Ammon's horn (tissue), 1 donor: ENCODE measurements at places on chromosomes 16 and 17.

GRCh38 chr17:9239246-9239792, 218.0 kb downstream of the NTN1 start:
- DNase-seq, result no peak

GRCh38 chr16:10876315-10876714, 687 bp upstream of the CIITA start:
- DNase-seq, result no peak

DNA sequence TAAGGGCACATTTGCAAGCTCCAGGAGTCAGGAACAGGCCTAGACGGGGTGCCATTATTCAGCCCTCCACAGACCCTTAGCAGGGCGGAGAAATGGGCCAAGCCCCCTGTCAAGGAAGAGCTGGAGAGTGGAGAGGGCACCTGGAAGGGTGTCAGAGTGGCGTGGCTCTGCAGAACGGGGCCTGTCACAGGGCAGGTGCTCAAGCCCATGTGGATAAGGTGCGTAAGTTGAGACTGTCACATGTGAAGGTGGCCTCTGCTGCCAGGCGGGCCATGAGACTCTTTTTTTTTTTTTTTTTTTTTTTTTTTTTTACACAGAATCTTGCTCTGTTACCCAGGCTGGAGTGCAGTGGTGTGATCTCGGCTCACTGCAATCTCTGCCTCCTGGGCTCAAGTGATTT, 12.0 kb upstream of the CRISPLD2 start:
- DNase-seq, result no peak

DNA sequence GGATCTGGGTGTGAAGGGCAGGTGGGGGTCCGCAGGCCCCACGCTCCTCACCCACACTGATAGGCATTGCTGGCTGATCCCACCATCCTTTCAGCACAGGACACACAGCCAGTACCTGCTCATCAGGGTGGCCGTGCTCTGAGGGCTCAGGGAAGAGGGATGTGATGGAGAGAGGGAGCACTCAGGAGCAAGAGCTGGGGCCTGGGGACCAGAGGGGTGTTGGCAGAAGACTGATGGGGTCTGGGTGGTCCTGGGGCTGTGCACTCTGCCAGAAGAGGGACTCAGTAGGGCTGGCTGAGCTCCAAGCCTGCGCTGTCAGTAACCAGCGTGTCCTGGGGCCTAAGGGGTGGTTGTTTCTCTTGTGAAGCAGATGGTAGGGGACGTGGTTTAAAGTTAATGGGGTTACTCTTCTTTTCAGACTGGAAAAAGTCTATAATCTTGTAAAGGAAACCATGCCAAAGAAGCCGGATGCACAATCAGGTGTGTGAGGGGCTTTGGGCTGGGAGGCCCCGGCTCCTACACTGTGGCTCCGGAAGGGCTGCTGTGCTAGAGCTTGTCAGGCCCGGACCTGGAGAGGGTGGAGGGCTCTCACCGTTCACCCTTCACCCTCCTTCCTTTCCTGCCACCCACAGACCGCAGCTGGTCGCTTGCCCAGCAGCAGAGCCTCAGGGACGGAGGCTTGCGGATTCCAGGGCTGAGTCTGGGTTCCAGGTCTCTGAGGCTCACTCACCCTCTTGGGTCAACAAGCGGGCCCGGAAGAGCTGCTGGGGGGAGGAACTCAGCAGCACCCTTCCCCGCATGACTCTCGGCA, 27.8 kb downstream of the POLR3E start:
- no peak for DNase-seq

GRCh38 chr16:28187595-28188004, 24.2 kb downstream of the XPO6 start:
- DNase-seq, result no peak

GRCh38 chr17:73189417-73190099, 3.3 kb upstream of the COG1 start:
- DNase-seq, result peak; percentile 80

- no peak for DNase-seq
Measured at GRCh38 chr16:346587-346986, 5.9 kb downstream of the AXIN1 start.

- DNase-seq, result no peak
Measured at GRCh38 chr16:68251832-68252231, 6.7 kb downstream of the PLA2G15 start.

GRCh38 chr17:28648698-28649097, 3.7 kb upstream of the BLTP2 start:
- no peak for DNase-seq

- DNase-seq, result no peak
Measured at GRCh38 chr17:80511222-80512180, 33.1 kb upstream of the RPTOR start.

GRCh38 chr17:39339272-39339671, 62.2 kb downstream of the FBXL20 start:
- no peak for DNase-seq

GRCh38 chr17:51508048-51508447, 247.7 kb downstream of the UTP18 start:
- peak; percentile 59 for DNase-seq

DNA sequence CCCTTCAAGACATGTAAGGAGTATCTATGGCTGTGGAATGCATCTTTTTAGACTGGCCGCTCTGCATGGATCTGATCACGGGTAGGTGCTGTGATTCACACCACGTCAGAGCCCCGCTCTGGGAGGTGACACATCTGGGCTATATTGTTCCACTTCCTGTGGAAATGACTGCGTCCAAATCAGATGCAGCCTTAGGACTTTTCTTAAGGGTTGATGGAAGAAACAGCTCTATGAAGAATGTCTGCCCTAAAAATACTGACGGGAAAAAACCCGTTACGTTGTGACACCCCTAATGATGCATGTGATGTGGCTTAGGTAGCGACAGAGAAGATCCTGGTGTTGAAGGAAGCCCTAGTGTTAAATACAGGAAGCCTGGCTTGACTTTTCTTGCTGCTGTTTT, 12.2 kb downstream of the BANP start:
- DNase-seq, result no peak

DNA sequence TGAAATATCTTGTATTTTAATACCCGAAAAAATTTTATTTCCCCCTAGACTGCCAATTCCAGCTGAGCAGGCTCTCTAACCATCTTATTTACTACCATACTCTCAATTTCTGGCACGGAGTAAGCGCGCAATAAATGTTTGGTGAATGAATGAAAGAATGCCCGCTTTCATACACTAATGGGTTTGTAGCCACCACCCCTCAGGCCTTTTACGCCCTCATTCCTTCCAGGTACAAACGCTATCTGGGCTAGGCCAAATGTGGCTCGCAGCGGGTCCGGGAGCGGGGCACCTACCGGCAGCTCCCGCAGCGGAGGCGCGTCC, 536 bp upstream of the PLD2 start:
- no peak for DNase-seq

DNA sequence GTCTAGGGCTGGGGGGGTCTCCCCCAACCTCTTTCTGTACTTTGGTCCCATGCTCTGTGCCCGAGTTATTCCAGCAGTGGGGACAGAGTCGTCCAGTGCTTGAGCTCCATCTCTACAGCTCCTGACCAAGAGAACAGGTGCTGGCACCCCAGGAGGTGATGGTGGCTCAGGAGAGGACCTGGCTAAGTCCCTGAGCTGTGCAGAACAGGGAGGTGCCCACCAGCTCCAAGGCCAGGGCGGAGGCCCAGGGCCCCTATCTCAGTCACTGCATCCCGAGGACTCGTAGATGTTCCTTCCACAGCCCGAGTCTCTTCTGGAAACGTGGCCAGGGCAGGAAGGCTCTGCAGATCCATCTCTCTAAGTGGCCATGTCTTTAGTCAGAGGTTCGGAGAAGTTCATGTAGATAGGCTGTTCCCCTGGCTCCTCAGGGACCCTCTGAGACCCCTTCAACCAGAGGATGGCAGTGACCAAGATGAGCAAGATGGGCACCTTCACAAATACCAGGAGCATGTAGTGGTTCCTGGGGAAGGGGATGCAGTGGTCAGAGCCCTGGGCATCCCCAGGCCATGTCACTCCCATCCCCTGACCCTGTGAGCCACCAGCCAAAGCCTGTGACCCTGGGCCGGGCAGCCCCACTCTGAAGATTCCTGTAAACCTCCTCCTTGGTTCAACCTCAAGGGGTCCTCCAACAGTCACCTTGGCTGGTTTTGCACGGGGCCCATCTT, 8.7 kb downstream of the CD300LB start:
- DNase-seq, result no peak

GRCh38 chr17:83064732-83065659, 14.4 kb upstream of the METRNL start:
- DNase-seq, result no peak

- DNase-seq, result no peak
Measured at GRCh38 chr17:29573558-29573869, 5.0 kb downstream of the TP53I13 start.

GRCh38 chr17:48970224-48970623, 1.8 kb upstream of the GIP start:
- DNase-seq, result no peak

- DNase-seq, result peak; percentile 63
Measured at GRCh38 chr16:397736-398332, 835 bp downstream of the NME4 start.

DNA sequence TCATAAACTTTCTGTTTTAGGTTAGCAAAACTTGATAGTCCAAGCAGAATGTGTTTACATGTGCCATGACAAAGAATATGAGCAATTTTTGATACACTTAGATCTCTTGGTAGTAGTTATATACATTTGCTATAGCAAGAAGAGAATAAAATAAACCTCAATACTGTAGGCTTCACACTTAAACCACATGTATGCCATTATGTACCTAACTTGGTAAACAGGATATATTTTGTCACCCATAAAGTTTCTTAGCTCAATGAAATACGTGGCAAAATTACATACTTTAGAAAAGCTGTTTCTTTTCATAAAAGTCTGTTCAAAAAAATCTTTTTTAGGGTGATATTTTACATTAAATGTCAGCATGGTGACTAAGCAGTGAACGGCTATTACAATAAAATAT, 184.7 kb downstream of the MYO1D start:
- no peak for DNase-seq

DNA sequence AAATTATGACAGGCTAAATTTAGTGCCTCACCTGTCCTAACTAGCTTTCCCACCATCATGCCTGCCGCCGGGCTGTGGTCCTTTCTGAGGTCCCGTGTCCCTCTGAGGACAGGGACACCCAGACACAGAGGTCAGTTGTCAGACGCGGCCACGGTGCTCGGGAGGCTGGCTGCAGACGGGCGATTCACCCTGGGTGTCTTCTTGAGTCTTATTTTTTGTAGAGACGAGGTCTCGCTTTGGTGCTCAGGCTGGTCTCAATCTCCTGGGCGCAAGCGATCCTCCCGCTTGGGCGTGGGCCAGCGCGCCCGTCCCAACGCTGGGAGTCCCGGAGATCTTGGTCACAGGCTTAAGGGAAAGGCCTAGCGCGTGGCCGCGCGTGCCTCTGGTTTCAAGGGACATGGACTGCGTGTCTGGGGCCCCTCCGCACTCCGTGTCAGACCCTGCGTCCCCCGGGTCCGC, 797 bp upstream of the RAB11FIP3 start:
- peak; percentile 47 for DNase-seq

DNA sequence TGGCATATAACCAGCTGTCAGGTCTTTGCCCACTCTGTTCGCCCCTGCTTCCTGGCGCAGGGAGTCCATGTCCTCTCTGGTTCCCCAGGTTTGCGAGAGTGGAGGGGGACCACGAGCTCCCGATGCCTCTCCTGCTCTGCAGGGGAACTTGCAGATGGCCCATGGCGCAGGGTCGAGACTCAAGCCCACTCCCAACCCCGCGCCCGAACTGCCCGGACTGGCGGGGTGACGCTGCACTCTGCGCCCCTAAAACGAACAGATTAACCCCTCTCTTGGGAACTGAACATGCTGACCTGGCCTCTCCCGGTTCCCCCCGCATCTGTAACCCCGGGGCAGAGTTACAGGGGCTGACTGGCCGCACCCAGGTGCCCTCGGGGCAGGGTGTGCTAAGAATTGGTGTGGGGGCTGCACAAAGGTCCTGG, 681 bp upstream of the PLA2G15 start:
- no peak for DNase-seq

DNA sequence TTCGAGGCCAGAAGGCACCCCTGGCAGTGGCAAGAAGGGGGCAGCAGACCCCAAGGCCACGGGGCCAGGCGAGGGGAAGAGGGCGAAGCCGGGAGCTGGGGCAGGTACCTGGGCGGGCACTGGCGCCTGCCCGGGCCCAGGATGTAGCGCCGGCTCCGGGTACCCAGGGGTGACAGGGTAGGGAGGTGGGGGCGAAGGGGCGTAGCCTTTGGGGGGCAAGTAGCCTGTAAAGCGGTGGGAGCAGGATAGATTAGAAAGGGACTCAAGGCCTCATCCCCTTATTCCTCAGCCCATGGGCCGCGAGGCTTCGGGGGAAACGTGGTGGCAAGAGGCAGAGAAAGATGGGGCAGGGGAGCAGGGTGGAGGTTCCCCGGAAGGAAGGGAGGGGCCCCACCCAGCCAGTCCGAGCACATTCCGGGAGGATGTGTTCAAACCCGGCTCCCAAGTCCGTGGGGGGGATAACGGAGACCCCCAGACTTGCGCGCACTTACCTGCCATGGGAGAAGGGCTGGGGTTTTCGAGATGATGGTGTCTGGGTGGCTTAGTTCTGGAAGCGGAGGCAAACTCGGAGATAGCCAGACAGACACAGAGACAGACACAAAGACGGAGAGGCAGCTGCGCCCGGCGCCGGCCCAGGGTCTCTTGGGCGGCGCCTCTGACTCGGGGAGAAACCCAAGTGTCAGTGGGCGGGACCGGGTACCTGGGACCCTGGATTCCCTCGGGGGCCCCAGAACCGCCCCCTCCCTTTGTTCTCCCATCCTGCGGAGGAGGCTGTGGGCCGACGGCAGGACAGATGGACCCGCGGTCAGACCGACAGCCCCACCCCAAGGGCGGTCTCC, 493 bp downstream of the PLSCR3 start:
- no peak for DNase-seq

DNA sequence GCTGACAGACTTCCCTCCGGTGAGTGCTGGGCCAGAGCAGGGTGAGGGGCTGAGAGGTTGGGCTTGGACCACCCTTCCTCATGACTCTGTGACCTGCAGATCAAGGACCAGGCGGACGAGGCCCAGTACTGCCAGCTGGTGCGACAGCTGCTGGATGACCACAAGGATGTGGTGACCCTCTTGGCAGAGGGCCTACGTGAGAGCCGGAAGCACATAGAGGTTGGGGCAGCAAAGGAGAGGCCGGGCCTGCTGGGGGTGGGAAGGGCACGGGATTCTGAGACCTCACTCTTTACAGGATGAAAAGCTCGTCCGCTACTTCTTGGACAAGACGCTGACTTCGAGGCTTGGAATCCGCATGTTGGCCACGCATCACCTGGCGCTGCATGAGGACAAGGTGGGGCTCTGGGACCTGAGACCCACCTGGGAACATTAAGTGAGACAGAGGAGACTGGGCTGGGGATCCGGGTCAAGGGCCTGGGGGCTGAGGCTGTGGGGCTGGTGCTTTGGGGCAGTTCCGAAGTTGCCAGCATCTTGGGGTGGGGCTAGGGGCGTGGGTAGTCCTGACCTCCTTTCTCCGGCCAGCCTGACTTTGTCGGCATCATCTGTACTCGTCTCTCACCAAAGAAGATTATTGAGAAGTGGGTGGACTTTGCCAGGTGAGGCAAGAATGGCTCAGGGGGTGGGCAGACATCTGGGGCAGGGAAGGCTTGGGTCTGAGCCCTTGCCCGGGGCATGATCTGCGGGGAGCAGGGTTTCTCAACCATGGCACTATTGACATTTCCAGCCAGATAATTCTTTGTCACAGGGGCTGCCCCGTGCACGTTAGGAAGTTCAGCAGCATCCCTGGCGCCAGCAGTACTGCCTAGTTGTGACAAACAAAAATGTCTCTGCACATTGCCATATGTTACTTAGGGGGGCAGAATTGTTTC, 2.2 kb downstream of the BCKDK start:
- no peak for DNase-seq

- no peak for DNase-seq
Measured at GRCh38 chr17:14052886-14053615, 16.3 kb upstream of the COX10 start.

- DNase-seq, result no peak
Measured at GRCh38 chr17:50949128-50949988, 83.2 kb upstream of the TOB1 start.

- DNase-seq, result no peak
Measured at GRCh38 chr17:42202696-42203095, 8.4 kb upstream of the GHDC start.
